ENCODE measurements at places on chromosomes 6 and 20.

GRCh38 chr6:166752097-166752496, 125.0 kb upstream of the RPS6KA2 start:
- no peak for DNase-seq

GRCh38 chr6:135814043-135814442, 37.5 kb upstream of the PDE7B start:
- no peak for DNase-seq

GRCh38 chr6:12147557-12148316, 135.6 kb downstream of the HIVEP1 start:
- DNase-seq, result no peak

DNA sequence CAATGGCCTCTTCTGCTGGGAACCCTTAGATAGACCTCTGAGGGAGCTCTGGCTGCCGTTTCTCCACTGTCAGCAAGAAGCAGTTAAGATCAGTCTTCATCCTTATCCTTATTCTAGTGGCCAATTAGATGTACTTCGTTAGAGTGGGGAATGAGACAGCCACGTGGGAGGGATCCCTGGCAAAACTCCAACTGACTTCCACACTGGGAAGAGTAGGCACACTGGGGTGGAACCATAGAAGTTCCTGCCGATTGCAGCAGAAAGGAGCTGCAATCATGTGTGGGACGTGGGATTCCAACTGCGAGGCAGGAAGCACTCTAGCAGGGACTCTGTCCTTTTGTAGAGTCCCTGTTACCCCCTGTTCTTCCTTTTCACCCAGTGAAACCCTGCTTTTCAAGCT, 226.3 kb upstream of the RGS17 start:
- no peak for DNase-seq

DNA sequence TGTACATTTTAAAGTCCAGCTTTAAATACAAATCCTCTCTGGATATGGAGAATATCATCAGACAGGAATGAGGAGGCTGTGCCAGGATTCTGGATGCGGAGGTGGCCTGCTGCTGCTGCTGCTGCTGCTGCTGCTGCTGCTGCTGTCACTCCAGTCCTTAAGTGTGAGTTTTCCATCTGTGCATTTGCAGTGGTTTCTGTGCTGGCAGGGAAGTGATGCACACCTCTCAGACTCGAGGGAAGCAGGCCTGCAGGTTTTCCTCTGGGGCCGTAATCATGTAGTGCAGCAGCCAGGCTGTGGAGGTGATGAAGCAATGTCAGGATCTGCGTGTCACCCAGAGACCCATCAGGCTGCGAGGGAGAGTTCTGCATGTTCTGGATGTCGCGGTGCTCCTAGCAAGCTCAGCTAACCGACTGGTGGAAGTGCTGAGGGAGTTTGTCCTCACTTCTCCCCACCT, 32.0 kb downstream of the CFAP61 start:
- DNase-seq, result no peak

Data from thymus (tissue), 14 donors.